Urinary bladder (tissue), 4 donors: ENCODE measurements at places on chromosomes 12 and 14.

DNA sequence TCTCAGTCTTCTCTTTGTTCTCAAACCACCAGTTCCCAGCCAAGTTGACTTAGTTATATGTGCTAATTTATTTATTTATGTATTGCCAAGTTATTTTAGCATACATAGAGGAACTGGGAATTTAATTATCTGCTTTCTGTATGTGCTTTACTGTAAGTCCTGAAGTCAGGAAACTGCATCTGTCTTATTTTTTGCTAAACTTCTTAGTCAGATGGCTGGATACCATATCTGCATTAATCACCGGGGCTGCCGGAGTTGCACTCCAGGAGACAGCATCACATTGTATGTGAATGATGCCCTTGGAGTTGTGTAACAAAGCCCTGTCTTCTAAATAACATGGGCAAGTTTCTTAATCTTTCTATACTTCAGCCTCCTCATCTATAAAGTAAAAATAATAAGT lies 96.2 kb downstream of the MON2 start:
- DNase-seq: no peak

GRCh38 chr12:131049002-131049401 lies 95.3 kb downstream of the ADGRD1 start:
- no peak for DNase-seq

GRCh38 chr12:104285740-104286515 lies 17.6 kb upstream of the EID3 start:
- DNase-seq: no peak

DNA sequence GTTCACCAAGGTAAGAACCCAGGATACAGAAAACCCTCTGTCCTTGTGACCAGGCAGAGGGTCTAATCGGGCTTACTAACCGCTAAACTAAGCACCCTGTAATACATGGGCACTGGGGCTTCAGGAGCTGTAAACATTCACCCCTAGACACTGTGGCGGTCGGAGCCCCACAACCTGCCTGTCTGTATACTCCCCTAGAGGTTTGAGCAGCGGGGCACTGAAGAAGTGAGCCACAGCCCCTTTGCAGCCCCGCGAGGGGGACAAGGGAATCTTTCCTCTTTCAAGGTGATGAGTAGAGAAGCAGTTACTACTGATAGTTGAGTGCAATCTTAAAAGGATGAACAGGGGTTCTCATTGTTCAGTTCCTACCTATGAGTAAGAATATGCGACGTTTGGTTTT lies 397.2 kb downstream of the AEBP2 start:
- no peak for DNase-seq

GRCh38 chr12:127600211-127600610 lies 666.8 kb upstream of the TMEM132C start:
- DNase-seq: no peak

- no peak for DNase-seq
Measured at GRCh38 chr12:91994208-91994797, 151.3 kb downstream of the BTG1 start.

GRCh38 chr12:24989216-24989615 lies 40.3 kb upstream of the BCAT1 start:
- DNase-seq: no peak

GRCh38 chr12:51369581-51369980 lies 21.6 kb downstream of the GALNT6 start:
- no peak for DNase-seq

DNA sequence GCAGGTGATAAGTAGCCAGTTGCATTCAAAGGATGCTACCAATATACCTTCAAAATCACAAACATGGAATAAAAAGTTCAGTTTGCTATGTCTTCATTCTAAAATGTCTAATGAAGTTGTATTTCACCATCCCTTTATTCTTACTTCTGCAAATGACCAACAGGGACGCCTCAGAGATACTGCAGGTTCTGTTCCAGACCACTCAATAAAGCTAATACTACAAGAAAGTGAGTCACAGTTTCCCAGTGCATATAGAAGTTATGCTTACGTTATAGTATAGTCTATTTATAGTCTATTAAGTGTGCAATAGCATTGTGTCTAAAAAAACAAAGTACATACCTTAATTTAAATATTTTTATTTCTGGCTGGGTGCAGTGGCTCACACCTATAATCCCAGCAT lies 29.3 kb upstream of the EIF5 start:
- no peak for DNase-seq

GRCh38 chr12:124443931-124444712 lies 123.3 kb downstream of the NCOR2 start:
- DNase-seq: no peak

DNA sequence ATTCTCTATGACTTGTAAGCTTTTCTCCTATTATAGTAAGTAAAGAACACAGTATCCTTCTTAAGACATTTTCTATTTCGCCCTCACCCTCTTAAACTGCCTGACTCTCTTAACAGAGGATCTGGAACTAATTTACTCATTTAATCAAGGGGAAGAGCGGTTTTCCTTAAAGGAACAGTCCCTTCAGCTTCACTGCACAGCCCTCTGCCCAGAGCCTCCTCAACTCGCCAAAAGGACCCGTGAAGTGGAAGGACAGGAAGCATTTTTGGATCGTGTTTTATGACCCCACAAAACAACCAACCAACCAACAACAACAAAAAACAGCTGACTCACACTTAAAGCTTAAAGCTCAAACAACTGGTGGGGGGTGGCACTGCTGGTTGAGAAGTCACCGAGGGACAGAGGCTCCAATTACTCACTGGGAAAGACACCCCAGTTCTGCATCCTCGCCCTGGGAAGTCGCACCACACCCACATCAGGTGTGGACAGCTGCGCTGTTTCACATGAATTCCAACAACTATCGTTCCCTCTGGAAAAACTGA lies 35.7 kb downstream of the NID2 start:
- DNase-seq: no peak

DNA sequence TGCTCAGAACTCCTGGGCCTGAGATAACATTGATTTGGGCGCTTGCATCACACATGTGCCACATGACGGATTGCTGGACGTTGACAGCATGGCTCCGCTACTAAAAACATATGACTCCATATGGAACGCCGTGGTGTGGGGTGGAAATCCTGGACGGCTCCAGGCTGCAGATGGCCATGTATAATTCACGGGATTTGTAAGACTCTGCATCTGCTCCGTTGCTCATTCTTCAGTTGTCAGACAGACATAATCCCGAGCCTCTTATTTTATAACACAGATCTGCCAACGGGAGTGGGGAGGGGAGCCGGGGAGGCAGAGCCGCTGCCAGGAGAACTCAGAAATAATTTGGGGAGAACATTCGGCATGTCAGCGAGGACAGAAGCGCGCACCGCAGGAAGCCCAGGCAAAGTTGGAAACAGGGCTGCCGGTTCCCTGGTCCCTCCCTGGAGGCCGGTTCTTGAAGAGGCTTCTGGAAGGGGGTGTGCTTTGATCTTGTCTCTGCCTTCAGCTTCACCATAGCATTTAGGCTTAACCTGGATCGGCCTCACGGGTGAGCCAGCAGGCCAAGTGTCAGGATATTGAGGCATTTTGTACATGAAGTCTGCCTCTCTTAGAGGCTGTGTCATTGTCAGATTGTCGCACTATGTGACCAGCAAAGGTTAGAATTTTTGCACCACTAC lies 45.8 kb upstream of the MYL2 start:
- no peak for DNase-seq

- no peak for DNase-seq
Measured at GRCh38 chr12:123898673-123899072, 74.0 kb downstream of the CCDC92 start.

- DNase-seq: no peak
Measured at GRCh38 chr12:118763234-118763633, 218.1 kb upstream of the SRRM4 start.

GRCh38 chr12:90335566-90335965 lies 619.4 kb downstream of the CCER1 start:
- no peak for DNase-seq

GRCh38 chr12:72346363-72346944 lies 74.3 kb downstream of the TRHDE start:
- peak; percentile 53 for DNase-seq

DNA sequence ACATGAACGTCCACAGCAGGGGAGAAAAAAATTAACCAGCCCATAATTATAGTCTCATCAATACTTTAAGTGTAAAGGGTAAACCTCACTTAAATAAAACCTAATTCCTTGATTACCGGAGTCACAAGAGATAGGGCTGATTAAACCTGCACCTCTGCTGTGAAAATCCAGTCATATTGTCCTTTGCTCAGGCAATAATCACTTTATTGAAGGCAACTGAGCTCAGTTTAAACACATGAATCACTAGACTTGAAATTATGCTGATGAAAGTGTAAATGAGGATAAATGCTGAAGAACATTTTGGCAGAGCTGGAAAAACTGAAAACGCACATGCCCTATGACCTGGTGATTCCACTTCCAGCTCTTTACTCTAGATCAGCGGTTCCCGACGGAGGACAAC lies 6.7 kb upstream of the HRK start:
- no peak for DNase-seq

DNA sequence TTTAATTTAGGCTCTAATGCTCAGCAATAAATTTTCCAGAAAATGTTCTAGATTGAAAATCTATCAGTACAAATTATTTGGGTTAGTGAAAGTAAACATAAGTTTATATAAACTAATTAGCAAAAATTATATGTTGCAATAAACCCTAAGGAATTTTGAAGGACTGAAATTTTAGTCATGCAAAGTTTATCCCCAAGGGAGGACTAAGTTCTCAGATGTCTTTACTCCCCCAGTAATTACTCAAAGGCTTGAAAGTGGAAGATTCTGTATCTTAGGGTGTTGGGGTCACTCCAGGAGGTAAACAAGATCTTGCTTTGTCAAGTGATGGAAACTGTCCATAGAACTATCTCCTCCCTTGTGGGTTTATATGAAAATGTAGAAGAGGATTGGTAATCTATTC lies 183.7 kb downstream of the AKAP6 start:
- no peak for DNase-seq

DNA sequence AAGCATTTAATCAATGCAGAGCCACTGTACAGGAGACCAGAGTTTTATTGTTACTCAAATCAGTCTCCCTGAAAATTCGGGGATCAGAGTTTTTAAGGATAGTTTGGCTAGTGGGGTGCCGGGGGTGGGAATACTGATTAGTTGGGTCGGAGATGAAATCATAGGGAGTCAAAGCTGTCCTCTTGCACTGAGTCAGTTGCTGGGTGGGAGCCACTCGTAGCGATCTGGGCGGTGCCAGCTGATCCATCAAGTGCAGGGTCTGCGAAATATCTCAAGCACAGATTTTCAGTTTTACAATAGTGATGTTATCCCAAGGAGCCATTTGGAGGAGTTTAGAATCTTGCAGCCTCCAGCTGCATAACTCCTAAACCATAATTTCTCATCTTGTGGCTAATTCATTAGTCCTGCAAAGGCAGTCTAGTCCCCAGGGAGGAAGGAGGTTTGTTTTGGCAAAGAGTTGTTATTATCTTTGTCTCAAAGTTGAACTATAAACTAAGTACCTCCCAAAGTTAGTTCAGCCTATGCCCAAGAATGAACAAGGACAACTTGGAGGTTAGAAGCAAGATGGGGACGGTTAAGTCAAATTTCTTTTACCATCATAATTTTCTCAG lies 169.4 kb upstream of the PLEKHG7 start:
- DNase-seq: no peak

DNA sequence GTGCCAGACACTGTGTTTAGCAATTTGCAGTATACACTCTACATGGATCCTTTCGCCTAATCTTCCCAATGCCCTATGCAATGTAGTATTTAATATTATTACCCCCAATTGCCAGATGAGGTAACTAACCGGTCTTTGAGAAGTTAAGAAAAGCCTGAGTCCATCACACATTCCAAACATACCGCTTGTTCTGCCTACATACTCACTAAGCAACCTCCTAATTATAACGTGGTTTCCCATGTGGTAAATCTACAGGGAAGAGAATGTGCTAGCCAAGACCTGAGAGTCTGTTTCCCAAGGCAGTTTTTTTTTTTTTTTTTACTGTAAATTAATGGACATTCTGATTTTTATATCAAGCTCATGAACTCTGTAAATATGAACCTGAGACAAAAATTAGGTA lies 37.2 kb downstream of the ATP2B1 start:
- no peak for DNase-seq

GRCh38 chr14:36373982-36374673 lies 53.7 kb upstream of the MBIP start:
- DNase-seq: peak; percentile 11

DNA sequence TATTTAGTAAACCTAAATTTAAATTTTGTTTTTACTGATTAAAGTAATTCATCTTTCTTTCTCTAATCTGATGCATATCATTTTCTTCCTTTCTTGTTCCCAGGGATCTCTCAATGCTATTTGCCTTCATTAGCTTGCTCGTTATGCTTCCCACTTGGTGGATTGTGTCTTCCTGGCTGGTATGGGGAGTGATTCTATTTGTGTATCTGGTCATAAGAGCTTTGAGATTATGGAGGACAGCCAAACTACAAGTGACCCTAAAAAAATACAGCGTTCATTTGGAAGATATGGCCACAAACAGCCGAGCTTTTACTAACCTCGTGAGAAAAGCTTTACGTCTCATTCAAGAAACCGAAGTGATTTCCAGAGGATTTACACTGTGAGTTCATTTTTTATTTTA lies 48.6 kb downstream of the VEZT start:
- no peak for DNase-seq

GRCh38 chr14:55192054-55192621 lies 753 bp upstream of the DLGAP5 start:
- no peak for DNase-seq

- no peak for DNase-seq
Measured at GRCh38 chr14:95264271-95264973, 55.3 kb downstream of the CLMN start.

DNA sequence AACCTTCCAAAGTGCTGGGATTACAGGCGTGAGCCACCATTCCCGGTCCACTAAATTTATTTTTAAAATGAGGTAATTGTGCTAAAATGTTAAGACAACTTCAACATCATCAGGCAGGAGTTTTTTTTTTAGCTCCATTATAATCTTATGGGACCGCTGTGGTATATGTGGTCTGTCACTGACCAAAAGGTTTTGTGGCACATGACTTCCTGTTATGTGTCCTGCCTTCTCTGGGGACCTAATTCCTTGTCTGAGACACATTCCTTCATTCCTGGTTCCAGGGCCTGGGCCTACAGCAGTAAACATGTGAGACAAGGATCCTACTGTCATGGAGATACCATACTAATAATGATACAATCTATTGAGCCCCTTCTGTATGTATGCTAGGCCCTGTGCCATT lies 4.9 kb downstream of the TEX52 start:
- DNase-seq: no peak

- DNase-seq: no peak
Measured at GRCh38 chr12:49646871-49647654, 23.7 kb downstream of the PRPF40B start.
